MM.1S (cell line): ENCODE measurements at places on chromosomes 2 and 18.
A peak's percentile ranks its signal among the peaks of the same experiment; 100 is the strongest.

GRCh38 chr2:152861349-152861942, 143.0 kb downstream of the ARL6IP6 start:
- DNase-seq: peak; percentile 17

DNA sequence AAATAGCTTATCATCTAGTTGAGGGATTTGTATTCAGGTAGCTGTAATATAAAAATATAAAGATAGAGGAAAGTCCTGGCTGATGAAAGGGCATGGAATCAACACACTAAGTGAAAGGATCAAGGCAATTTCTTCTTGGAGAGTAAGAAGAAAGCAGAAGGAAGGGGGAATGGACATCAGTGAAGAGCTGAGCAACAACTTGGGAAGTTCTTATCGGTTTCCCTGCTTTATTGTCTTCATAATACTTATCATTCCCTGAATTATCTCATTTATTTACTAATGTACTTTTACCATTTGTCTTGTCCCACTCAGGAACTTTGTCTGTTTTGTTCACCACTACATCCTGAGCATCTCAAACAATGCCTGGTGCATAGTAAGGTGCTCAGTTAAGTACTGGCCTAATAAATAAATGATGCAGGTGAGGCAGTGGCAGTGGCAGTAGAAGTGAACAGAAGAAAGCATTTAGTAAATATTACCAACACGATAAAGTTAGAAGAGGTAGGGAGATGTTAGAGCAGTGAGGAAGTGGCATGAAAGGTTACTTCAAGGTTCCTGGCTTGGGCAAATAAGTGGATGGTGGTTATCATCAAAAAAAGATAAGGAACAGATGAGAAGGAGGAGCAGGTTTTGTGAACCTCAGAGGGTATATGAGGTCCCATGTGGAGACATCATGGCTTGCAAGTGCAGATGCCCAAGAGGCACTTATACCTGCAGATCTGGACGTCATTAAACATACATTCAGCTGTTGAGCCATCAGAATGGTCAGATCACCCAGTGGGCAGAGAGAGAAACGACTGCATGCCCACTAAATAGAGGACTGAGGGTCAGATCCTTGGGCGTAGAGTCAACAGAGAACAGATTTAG, 217.8 kb downstream of the TMEM247 start:
- DNase-seq: no peak

DNA sequence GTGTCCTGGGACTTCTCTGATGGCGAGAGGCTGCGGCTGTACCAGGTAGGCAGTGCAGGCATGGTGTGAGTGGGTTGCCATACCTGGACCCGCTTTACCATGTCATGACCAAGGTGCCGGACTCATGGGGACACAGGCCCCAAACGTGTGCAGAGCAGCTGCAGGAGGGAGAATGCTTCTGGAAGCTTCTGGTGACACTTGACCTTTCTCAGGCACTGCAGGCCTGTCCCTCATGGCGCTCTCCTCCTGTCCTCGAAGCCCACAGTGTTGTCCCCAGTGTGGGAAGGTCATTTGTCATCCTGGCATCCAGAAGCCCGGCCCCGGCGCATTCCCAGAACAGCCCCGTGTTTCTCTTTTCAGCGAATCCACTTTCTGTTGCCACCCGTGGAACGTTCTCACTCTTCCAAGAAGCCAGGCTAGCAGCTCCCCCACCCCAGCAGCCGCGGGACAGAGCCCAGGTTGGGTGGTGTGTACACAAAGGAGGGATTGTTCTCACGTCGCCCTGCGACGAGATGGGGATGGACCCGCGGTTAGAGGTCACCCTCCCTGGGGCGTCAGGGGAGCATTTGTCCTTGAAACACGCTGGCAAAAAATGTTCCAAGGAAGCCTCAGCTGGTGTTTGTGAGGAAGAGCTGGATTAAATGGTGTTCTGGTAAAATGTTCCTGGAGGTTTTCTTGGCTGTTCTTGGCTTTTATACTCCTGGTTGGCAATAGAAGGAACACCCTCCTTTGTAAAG, 43.7 kb downstream of the SH3BP4 start:
- DNase-seq: no peak

DNA sequence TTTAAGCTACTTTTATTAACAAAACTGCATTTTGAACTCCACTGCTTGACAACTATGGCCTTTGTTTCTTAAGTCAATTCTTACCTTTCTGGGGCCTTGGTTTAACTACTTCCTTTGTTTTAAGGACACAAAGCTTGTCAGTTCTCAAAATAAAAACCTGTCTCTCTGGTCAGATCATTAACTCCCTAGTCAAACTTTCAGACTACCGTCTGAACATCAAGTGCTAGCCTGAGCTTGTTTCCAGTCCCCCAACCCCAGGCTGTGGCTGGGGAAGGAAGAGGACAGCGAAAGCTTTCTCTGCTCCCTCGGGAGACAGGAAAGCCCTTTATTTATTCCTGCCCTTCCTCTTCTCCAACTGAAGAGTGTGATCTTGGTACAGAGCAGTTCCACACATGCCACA, 1.7 kb downstream of the SH3YL1 start:
- no peak for DNase-seq

- no peak for DNase-seq
These were observed 59.3 kb upstream of the ITM2C start for GRCh38 chr2:230805353-230806017.

GRCh38 chr2:150610670-150611279, 123.3 kb upstream of the RND3 start:
- peak; percentile 51 for DNase-seq

DNA sequence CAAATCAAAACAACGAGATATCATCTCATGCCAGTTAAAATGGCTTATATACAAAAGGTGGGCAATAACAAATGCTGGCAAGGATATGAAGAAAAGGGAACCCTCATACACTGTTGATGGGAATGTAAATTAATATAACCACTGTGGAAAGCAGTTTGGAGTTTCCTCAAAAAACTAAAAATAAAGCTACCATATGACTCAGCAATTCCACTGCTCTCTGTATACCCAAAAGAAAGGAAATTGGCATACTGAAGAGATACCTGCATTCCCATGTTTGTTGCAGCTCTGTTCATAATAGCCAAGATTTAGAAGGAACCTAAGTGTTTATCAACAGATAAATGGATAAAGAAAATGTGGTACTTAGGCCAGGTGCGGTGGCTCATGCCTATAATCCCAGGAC, 124.8 kb downstream of the MSTN start:
- DNase-seq: no peak

DNA sequence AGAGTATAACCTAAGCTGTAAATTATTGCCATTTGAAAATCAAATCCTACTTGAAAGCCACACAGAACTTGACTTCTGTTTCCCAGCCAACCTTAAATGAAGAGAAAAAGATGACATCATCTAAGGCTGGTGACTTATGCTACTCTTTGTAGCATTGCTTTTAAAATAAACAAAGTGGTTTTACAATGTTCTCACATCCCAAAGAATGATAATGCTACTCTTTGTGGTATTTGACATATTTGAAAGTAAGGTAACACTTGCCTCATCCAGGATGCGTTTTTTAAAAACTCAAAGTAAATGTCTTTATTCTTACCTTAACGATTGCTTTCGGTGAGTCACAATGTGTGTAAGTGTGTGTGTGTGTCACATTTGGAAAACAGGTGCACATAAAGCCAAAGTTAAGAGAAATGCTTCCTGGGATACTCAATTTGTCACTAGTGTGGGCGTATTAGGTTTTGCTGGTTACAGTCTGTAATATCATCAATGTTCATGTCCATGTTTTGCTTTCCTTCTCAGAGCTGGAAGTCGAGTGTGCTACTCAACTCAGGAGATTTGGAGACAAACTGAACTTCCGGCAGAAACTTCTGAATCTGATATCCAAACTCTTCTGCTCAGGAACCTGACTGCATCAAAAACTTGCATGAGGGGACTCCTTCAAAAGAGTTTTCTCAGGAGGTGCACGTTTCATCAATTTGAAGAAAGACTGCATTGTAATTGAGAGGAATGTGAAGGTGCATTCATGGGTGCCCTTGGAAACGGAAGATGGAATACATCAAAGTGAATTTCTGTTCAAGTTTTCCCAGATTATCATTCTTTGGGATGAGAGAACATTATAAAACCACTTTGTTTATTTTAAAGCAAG, 2.6 kb downstream of the PMAIP1 start:
- DNase-seq: no peak

DNA sequence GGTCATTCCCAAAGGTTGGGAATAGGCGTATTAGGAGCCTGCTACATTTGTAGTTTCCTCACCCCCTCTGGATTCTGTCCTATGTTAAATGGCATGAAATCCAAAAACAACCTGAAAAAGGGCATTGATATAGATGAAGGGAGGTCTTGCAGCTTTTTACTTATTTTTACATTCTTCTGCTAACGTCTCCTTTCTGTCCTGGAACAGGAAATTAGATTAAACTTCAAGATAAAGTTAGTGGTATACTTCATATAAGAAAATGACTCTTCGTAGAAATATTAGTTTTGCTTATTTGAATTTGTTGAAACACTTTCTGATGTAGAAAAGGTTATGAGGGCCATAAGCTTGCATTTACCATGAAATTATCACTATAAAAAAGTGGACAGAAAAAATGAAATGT, 694.5 kb downstream of the ADCYAP1 start:
- DNase-seq: no peak

GRCh38 chr2:157152362-157152761, 105.1 kb upstream of the GALNT5 start:
- DNase-seq: peak; percentile 20

DNA sequence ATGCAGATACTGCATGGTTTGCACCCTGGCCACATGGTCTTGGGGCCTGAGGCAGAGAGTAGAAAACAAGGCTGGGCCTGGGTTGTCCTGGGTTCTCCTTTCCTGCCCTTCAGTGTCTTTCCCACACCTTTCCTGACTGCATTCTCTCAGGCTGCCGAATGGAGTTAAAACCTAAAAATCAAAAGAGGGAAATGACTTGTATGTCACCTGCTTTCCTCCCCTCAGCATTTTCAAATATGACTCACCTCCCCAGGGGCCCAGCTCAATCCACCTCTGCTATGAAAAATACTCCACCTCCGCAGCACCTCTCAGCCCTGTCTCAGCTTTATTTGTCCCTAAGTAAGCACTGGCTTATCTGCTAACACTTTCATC, 457.8 kb upstream of the MEX3C start:
- DNase-seq: no peak

DNA sequence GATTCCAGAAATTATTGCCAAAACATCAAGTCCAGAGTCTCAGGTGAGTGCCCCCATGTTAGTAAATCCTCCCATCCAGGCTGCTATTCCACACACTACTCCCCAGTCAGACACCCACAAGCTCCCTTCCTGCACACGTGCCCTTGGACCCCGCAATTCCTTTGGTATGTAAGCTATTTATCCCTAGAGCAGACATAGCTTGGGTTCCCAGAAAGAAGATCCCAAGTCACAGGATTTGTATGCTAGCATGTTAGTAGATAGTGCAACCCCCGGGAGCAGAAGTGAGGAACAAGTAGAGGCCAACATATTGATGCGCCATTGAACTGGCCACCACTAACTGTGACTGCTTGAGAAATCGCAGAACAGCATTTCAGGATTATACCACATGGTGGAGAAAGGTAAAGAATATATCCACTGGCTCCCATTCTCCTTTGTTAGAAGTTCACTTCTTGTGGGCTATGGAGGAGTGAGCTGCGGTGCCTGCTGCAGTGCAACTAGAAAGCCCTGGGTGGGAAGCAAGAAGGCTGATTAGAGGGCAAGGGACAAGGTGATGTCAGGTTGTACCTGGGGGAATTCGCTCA, 137.5 kb upstream of the CHAC2 start:
- no peak for DNase-seq

GRCh38 chr18:37508207-37508606, 57.4 kb downstream of the CELF4 start:
- no peak for DNase-seq

- DNase-seq: no peak
These were observed 439.3 kb upstream of the MAP2 start for GRCh38 chr2:208984376-208985090.

DNA sequence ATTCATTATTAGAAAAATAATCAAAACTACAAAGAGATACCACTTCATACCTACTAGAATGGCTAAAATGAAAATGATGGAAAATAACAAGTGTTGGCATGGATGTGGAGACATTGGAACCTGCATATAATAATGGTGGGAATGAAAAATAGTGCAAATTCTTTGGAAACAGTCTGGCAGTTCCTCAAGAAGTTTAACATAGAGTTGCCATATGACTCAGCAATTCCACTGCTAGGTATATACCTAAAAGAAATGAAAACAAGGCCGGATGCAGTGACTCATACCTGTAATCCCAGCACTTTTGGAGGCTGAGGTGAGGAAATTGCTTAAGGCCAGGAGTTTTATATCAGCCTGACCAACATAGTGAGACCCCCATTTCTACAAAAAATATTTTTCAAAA, 41.6 kb upstream of the ACYP2 start:
- peak; percentile 25 for DNase-seq

GRCh38 chr2:105297216-105297615, 32.3 kb downstream of the TGFBRAP1 start:
- DNase-seq: no peak

DNA sequence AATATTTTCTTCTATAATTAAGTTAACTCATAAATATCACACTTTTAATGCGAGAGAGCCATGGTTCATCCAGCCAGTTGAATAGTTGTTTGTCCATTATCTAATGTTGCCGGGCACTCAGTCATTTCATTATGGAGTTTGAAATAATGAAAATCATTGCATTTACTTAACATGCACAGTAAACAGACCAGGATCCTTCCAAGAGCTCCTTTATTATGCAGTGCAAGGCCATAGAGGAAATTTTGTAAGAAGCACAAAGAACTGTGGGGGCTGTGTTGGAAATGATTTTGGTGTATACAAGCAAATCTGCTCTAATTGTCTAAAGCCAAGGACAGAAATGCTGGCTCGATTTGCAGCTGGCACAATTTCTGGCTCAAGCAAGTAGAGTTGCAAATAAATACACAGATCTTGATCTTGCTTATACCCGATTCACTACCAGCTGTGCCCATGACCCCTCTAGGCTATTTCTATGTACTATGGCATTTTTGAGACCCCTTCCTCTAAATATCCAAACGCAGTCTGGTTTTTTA, 400.3 kb upstream of the HNRNPA3 start:
- no peak for DNase-seq

- no peak for DNase-seq
These were observed 301.0 kb upstream of the HS6ST1 start for GRCh38 chr2:128619471-128620325.

DNA sequence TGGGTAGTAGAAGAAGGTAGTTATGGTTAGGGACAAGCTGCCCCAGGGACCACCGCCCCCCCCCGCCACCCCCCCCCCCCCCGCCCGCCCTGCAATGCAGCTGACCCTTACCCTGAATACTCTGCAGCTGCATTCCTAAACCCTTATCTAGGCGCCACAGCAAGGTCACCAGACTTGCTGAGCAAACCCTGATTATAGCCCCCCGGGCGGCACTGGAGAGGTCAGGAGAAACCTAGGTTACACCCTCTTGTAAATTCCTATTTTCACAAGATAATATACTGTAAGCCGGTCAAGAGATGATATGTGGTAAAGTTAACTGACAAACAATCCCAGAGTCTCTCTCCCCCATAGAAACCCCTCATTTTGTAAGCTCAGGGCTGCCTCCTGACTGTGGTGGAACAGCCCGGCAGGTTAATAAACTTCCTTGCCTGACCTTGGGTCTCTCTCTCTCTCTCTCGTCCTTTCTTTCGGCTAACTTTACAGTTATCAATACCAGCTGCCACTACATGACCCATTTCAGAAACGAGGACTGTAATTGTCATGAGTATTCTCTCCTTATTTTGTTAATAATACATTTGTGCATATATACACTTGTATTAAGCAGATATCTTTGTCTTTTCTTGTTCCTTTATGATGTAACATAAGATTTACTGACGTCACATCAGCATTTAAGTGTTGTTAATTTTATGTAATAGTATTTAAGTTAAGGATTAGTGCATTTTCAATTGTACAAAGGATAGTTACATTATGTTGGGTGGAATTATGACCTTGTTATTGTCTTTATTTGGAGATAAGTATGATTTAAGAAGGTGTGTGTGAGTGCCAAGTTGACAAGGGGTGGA, 22.8 kb upstream of the SMAD4 start:
- no peak for DNase-seq
